ENCODE measurements at places on chromosomes 16 and 17.

GRCh38 chr16:61937646-61938045 is 98.6 kb downstream of the CDH8 start:
- DNase-seq = no peak

DNA sequence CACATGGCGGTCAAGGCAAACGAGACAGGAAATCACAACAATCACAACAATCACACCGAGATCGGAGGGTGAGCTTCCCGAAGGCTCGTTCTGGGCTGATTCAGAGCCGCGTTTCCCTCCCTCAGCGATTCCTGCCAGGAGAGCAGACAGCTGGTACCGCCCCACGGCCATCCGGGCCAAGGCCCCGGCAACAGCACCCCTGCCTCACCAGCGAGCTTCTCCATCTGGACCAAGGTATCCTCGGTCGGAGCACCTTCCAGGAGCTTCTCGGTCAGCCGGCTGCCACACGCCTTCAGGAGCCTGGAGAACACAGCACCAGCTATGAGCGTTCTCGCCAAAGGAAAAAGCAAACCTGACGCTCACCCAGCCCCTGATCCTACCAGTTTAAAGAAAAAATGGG is 15.2 kb upstream of the PLD6 start:
- DNase-seq = no peak

- DNase-seq = peak; percentile 55
Observed at GRCh38 chr17:1486802-1487695, 5.4 kb downstream of the MYO1C start.

DNA sequence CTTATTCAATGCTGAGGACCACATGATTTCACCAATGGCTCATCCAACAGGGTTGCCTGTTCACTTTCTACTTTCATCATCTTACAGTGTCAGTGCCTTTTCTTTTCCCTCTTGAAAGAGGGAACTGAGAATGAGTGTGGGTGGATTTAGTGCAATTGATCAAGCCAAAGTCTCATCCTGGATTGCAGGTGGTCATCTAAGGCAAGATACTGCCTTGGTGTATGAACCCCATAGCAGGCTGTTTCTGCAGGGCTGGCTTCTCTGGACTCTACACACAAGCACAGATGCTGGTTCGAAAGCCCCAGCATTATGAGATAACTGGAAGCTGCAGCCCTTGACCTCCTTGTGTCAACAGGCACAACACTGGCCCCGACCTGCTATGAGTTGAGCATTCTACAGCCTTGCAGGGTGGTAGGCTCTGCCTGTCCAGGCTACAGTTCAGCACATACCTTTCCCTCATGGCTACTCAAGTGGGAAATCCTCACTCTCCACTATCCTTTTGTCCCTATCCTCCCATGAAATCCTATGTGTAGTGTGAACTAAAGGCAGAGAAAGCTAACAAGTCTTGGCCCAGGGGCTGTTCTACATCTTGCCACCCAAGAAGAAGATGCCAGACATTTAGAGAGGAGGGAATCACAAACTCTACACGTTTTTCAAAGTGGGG is 358.7 kb downstream of the SLC39A11 start:
- no peak for DNase-seq

GRCh38 chr16:28494121-28494851 is at the start of gene APOBR:
TSS of gene APOBR (plus strand) at chr16:28494643. CDS start at chr16:28494682, 39 bp downstream.
- peak; percentile 60 for DNase-seq

GRCh38 chr16:4860727-4861342 is 13.6 kb downstream of the UBN1 start:
- DNase-seq = no peak

DNA sequence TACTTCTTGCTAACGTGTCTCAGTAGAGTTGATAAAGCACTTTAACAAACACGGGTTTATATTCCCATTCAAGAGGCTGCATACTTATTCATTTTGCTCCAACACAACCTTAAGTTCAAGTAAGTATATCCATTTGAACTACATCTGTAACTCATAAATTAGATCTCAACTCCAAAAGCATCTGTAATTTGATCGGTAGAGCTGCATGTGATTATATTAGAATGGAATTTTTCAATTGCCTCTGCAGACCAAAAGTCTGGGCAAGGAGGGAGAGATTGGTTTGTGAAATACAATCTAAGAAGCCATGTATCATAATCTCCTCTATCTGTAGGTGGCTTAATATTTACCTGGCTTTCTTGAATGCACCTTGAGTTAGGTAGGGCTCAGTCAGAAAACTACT is 371.0 kb downstream of the RBFOX1 start:
- no peak for DNase-seq

DNA sequence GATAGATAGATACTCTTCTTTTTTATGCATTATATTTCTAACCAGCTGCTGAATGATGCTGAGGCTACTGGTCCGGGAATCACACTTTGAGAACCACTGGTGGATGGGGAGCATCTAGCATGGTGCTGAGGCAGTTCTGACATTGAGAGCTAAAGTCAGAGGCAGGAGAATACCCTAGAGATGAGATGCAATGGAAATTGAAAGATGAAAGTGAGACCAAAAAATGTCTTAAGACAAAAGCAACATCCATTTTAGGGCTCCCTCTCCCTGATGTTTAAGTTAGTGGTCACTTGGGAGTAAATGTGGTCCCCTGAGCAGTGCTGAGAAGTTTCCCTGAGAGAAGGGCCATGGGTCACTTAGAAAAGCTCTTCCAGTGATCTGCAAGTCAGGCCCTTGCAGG is 6.8 kb downstream of the PCTP start:
- no peak for DNase-seq

GRCh38 chr17:41796121-41796895 is 9.8 kb upstream of the JUP start:
- DNase-seq = no peak

- no peak for DNase-seq
Observed at GRCh38 chr17:48213797-48214196, 106.2 kb downstream of the SNX11 start.

DNA sequence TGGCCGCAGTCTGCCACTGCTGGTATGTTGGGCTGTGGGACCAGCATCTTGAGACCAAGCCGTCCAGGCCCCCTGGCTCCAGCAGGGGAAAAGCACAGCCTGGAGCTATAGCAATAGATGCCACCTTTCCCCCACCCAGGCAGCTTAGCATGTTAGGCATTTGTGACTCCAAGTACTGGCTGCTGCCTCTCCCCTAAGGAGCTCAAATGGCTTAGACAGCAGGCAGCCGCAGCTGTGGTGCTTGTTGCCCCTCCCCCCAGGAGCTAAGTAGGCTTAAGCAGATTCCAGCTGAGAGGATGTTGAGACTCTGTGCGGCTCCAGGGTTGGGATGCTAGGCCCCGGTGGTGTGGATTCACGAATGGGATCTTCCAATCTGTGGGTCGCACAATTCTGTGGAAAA is 88.8 kb upstream of the ANKFN1 start:
- no peak for DNase-seq

DNA sequence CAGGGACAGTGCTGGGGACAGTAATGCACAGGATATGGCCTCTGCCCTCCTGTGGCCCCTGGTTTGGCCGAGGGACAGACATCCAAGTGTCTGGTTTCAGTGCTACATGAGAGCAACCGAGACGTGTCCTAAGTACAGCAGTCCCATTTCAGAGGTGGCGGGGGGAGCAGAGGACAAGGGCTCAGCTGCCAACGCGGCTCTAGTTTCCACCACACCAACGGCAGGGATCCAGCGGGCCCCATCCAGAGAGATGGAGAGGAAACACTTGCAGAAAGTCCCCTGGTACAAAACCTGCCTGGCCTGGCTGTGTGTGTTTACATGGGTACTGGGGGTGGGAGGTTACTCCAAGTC is 125.8 kb upstream of the SMURF2 start:
- no peak for DNase-seq

GRCh38 chr16:88531346-88531745 is 38.9 kb upstream of the ZC3H18 start:
- no peak for DNase-seq

DNA sequence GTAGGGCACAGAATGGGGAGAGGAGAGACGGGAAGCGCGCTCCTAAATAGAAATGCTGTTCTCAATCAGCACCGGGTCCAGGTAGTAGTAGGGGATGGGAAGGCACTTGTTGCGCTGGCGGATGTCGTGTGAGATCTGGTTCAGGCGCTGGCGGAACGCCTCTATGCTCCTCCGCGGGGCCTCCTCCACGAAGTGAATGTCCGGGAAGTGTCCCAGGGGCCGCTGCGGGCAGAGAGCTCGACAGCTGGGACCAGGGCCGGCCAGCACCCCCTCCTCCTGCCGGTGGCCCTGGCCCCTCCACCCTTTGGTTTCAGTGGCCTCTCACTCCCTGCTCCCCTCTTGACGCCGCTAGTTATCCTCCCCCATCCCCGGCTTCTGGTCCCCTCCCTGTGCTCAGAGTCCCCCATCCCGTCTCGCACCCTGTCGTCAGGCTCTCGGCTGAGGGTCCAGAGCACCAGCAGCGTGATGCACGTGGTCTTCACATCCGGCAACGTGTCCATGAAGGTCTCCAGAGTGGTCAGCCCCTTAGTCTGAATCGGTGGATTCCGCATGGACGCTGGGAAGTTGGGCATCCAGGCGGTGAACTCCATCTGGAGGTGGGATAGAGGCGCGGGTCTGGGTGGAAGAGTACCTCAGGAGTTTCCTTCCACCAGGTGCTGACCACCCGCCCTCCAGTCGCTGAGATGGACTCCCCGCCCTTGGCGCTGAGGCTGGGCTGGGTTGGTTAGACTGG is 14.6 kb downstream of the ALOX12B start:
- DNase-seq = no peak

DNA sequence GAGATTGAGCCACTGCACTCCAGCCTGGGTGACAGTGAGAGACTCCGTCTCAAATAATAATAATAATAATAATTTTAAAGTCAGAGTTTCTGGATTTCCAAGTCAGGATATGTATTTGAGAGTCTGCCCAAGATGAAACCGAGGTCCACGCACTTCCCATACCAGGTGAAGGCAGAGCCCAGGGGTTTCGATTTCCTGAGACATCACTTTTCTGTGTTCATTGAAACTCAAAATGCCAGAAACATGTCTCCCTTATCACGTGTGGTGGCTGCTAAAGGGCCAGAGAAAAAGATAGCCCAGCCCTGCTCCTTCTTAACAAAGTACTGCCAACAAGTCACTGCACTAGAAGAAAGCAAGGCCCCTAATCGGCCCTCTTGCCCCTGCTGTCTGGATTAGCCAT is 9.8 kb upstream of the RNF157 start:
- DNase-seq = no peak

DNA sequence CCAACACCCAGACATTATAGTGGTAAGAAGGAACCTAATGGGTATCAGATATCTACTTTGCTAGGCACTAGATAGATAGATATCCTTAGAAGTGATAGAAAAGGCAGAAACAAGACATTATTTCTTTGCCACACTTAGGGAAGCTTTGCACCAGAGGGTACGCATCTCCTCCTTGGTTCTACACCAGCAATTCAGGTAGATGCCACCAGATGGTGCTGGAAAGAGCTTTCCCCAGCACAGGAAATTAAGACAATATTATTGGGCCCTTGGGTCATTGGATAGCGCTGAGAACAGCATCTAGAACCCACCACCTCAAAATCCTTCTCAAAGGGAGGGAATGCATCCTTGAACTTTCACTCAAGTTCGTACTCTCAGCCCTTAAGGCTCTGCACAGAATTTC is 173.8 kb upstream of the CCL2 start:
- no peak for DNase-seq

DNA sequence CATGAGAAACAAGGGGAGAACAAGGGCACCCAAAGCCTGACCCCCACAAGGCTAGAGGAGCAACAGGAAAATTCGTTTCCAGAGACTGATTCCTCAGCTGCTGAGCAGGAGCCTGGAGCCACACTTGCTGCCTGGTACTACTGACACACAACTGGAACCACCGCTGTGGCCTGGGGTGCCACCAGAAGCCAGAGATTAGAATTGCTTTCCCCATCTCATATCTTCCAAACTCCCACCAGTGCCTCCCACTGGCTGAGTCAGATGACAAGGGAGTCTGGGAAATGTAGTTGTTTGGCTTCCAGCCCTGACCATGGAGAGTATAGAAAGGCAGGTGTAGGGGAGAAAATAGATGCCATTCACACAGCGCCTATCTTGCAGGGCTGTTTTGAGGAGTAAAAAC is 4.1 kb upstream of the TMEM11 start:
- DNase-seq = peak; percentile 9

DNA sequence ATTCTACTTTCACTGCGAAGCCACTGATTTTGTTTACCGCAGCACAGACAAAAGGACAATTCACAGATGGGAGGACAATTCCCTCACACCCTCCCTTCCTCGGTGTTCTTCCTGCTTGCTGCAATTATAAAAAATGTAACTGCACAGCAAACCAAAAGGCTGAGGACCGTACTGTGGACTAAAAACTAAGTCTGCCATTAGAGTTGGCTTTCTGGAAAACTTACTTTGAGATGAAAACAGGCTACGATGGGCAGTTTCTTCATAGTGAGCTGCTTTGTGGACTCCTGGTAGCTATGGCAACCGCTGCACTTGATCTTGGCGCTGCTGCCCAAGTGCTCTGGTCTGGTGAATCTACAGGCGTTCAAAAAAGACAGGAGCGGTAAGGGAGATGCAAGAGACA is 35.2 kb downstream of the USP22 start:
- no peak for DNase-seq

DNA sequence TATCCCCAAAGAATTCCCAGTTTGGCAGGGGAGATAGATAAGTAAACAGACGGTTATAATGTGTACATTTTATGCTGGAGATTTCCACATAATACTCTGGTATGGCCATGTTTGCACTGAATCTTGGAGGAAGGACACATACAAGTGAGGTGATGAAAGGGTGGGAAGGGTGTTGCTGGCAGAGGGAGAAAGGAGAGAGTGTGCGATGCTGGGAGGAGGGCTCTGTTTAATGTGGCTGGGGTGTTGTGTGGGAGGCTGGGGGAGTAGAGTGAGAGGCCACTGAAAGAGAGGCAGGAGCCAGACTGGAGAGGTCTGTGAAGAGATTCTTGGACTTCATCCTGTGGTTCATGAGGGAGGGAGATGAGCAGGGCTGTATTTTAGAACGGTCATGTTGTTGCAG is 87.6 kb downstream of the SPACA3 start:
- DNase-seq = no peak

GRCh38 chr16:53457670-53458069 is 23.4 kb downstream of the RBL2 start:
- DNase-seq = peak; percentile 51

DNA sequence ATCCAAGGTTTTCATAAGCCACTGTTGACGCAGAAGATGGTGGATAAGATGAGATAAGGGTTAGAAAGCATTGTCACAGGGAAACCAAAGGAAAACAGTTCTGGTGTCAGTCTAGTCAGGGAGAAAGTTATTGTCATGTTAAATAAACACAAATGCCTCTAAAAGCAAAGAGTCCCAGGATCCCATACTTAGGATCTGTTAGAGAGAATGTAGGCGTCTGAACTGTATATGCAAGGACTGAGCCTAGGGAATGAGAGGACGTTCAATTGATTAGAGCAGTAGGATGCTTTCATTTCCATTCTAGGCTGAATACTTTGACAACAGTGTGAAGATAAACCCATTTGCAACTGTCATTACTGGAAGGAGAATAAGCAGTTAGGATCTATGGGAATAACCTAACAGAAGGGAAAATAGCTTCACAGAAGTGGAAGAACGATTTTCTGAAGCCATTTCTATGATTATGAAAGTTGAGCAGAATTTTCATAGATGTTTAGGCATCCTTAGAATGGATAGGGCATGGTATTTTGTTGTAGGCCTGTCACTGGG is 1149.1 kb upstream of the CDH8 start:
- no peak for DNase-seq

- no peak for DNase-seq
Observed at GRCh38 chr16:85607321-85607765, 5.8 kb upstream of the GSE1 start.

- DNase-seq = no peak
Observed at GRCh38 chr17:79840989-79841286, 1.7 kb upstream of the CBX4 start.

GRCh38 chr17:80790021-80790765 is 201.4 kb upstream of the CHMP6 start:
- DNase-seq = no peak
